ENCODE measurements at places on chromosomes 6 and 20.

GRCh38 chr6:40807484-40807883 is 220.3 kb upstream of the LRFN2 start:
- DNase-seq: no peak

DNA sequence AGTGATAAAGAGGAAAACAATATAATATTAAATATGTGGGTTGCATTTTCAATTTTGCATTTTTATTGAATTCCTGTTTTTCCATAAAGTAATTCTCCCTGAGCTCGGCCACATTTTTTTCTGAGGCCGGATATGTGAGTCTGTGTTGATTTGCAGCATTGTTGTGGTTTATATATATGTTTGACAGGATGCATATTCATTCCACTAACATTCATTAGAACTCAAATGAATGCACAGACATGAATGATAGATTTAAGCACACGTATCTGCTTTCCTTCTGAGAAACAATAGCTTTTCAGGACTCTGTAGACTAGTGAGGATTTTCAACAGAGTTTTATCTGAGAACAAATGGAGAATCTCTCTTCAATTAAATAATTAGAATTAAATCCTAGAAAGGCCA is 10.6 kb upstream of the EXOC2 start:
- no peak for DNase-seq

DNA sequence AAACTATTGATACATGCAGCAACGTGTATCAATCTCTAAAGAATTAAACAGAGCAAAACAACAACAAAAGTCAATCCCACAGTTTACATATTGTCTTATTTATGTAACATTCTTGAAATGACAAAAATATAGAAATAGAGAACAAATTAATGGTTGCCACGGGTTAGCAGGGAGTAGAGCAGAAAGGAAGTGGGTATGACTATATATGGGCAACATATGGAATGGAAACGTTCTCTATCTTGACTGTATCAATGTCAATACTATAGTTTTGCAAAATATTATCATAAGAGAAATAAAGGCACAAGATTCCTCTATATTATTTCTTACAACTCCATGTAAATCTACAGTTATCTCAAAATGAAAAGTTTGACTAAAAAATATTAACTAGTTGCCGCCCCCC is 12.8 kb downstream of the AK9 start:
- DNase-seq: no peak

DNA sequence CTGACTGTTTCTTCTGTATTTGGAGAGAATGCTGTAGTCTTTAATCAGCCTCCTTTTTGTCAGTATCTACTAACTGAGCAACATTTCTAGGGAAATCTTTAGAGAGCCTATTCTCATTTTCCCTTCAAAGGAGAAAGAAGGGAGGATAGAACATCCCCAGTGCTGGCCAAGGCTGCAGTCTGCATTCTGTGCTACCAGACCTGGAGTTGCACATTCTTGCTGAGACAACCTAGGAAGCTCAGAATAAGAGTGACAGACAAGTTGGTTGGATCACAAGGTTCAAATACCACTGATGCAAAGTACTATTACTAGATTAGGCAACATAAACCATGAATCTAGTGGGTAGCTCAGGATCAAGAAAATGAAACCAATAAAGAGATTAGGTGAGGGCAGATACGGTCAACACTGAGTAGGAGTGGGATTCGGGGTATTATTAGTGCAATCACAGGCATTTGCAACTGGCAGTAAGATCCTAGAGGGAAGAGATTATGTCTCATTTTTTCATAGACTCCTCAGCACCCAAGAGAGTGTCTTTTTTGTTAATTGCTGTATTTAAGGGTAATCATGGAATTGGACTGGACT is 213.5 kb upstream of the FAM83B start:
- DNase-seq: no peak

All from left cardiac atrium (tissue), 4 donors.